NCI-H69 (cell line): ENCODE measurements at places on chromosomes 4 and X.

GRCh38 chr4:176156656-176157055 lies 38.7 kb downstream of the SPATA4 start:
- DNase-seq: no peak

DNA sequence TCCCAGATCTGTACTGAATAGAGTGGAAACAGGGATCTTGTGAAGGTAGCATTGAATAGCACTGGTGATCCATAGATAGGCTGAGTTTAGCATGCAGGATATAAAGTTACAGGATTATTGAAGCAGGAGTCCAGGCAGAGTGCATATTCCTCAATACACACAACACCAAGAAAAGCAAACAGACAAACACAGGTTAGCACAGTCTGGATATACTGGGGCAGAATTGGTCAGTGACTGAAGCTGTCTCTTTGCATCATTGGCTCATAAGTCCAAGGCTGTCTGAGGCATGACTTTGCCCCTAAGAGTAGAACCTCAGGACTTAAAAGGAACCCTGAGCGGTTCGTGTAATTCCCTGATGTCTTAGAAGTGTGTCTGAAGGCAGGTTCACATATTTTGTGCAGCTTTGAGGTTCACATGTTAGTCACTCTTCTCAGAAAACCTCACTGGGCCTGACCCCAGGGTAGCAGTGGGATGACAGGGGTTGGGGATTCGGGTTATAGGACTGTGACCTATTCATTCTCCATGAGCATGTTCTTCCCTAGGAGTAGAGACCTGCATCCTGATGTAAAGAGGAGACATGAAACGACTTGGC lies 134.6 kb downstream of the AASDH start:
- no peak for DNase-seq

- no peak for DNase-seq
Observed at GRCh38 chr4:95644417-95644816, 95.6 kb upstream of the UNC5C start.

DNA sequence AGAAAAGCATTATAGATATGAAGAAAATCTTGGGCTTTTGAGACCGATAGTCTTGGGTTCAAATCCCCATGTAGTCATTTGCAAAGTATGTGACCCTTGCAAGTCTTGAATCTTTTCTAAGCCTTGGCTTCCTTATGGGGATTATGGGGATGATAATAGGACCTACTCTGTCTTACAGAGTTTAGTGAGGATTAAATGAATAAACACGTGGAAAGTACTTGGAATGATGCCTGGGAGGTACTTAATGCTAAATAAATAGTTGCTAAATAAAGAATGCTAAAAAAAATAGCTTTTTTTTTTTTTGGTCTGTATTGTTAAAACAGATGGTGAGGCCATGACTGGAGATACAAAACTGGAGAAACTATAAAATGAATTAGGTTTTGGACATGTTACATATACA lies 292.7 kb downstream of the GPAT3 start:
- no peak for DNase-seq

- DNase-seq: peak; percentile 95
Observed at GRCh38 chr4:173252024-173252935, 81.9 kb downstream of the HMGB2 start.

DNA sequence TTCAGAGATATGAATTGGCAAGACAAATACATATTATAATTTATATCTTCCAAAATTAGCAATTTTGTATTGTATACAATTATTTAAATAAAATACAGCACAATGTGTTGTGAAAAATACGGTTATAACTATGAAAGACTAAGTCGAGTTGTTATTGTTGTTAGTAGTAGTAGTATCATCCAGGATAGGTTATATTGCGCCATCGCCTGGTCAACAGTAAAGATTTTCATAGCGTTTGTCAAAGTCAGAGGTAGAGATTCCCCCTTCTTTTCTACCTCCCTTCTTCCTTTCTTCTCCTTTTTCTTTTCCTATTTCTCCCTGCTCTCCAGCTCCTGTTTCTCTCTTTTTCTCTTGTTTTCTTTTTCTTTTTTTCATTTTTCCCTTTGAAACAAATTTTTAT lies 499.1 kb upstream of the EPHA5 start:
- DNase-seq: peak; percentile 36

DNA sequence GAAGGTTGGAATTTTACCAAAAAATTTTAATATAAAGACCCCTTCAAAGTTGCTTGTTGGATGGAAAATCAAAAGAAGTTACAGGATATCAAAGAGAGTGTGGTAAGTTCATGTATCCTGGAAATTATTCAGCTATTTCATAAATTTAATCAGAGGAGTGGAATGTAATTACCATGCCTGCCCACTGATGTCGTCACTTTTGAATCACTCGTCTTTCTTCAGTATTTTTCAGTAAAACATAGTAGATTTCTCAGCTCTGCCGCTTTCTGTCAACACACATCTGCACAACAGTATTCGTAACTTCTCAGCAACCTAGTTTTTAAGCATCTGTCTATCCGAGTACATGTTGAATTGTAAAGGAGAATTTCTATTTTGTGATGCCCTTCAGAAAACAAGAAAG lies 2163.0 kb upstream of the AGA start:
- DNase-seq: no peak

GRCh38 chr4:186762361-186762760 lies 38.7 kb upstream of the FAT1 start:
- no peak for DNase-seq

- peak; percentile 80 for DNase-seq
Observed at GRCh38 chr4:157389741-157390140, 169.2 kb downstream of the GRIA2 start.

DNA sequence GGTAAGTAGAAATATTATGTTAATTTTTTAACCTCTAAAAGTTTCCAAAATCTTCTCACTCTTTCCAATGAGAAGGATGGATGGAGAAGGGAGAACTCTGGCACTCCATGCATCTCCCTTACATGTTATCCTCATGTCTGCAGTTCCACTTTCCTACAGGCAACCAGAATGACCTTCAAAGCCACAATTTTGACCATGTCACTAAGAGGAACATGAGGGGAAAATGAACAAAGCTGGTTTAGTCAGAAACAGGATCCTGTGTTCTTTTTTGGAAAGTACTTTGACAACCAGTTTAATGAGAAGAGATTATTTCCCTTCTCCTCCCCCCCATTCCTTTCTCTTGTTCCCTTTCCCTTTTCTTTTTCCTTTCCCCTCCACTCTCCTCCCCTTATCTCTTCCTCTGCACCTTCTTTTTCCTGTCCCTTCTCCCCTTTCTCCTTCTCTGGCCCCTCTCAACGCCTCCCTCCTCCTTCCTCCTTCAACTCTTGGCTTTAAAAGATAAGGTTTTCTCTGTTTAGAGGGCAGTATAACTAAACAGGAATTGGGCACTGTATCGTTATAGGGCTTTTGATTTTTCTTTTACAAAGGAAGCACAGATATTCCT lies 42.5 kb downstream of the DTHD1 start:
- DNase-seq: no peak

DNA sequence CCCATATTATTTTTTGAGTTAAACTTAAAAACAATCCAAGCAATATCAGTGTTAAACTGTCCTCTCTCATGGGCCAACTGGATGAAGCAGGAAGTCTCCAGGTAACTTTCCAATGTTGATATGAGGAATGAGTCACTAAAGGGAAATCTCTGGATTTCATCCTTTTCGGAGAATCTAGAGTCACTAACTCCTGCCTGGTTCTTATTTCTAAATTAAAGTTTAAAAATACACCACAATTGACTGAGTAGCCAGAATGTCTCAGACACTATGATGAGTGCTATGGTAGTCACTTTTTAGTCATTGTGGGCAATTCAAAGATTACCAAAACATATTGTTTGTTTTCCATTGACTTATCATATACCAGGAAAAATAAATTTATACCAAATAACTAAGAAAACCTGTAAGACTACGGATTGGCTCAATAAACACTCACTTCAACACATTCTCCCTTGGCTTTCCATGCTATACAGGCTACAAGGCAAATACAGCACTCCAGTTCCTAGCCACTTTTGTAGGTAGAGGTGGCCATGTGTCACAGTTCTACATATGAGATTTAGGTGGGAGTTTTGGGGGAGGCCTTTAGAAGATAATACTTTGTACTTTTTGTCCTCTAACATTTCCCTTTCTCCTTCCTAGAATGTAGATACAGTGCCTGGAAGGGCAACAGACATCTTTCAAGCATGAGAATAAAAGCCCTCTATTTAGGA lies 8.6 kb downstream of the SLC9B2 start:
- DNase-seq: no peak

DNA sequence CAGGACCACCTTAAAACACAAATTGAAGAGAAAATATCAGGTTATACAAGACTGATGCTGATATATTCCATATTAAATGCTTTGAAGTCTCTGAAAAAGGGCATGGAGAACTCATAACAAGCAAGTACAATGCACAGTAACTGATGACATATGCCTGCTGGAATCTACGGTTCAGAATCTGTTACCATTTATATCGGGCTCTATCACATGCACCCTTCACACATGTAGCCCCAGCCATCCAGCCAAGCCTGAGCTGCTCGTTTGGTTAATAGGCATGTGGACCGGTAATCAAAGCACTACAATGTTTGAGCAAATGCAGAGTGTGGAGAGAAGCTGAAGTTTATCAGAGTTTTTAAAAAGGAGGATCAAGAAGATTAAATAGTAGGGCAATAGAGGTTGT lies 11.8 kb downstream of the COMMD8 start:
- no peak for DNase-seq

- DNase-seq: no peak
Observed at GRCh38 chr4:112329672-112330375, 32.7 kb downstream of the ALPK1 start.

GRCh38 chr4:98423009-98423408 lies 161.8 kb downstream of the RAP1GDS1 start:
- no peak for DNase-seq

DNA sequence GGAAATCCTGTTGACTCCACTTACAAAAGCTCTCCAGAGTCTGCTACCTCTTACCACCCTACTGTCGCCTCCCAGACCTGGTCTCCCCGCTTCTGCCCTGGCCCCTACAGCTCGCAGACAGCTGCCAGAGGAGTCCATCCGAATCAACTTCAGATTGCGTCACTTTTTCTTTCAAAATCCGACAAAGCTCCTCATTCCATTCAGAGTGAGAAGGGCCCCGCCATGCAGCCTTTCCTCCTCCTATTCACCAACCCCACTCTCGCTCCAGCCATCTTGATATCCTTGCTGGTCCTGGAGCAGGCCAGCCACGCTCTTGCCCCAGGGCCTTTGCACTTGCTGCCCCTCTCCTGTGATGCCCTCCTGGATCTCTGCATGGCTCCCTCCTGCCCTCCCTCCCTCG lies 5.2 kb upstream of the OPN1LW start:
- DNase-seq: no peak

DNA sequence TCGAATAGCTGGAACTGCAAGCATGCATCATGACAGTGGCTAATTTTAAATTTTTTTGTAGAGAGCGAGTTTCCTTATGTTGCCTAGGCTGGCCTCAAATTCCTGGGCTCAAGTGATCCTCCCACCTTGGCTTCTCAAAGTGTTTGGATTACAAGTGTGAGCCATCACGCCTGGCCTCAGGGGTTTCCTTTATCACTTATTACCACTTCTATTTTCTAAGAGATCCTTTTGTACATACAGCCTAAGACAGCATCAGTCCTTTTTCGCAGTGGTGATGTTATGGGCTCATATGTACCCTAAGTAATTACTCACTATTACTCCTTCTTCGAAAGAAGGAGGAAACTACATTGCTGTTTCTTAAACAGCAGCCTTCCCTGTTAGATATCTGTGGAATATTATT lies 54.1 kb upstream of the CDKN2AIP start:
- no peak for DNase-seq

GRCh38 chrX:147912093-147912801 lies 528 bp downstream of the FMR1 start:
- peak; percentile 69 for DNase-seq

- no peak for DNase-seq
Observed at GRCh38 chrX:143002206-143002605, 23.5 kb upstream of the SPANXN4 start.

GRCh38 chr4:7193030-7193958 lies 956 bp downstream of the SORCS2 start:
- DNase-seq: peak; percentile 62

DNA sequence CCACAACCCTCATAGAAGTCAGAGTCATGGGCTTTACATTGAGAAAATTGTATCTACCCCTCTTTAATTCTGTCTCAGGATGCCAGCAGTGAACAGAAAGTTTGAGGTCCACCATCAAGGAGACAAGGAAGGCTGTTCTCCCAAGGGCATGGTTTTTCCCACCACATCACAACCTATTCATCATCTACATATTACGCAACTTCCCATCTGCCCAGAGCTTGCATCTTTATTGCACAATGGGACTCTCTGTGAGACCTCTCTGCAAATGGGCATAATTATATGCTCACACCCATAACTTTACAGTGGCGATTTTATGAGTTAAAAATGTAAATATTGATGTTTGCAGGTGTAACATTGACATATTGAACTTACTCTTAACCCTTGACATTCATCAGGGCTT lies 38.9 kb downstream of the PAGE2 start:
- peak; percentile 62 for DNase-seq

DNA sequence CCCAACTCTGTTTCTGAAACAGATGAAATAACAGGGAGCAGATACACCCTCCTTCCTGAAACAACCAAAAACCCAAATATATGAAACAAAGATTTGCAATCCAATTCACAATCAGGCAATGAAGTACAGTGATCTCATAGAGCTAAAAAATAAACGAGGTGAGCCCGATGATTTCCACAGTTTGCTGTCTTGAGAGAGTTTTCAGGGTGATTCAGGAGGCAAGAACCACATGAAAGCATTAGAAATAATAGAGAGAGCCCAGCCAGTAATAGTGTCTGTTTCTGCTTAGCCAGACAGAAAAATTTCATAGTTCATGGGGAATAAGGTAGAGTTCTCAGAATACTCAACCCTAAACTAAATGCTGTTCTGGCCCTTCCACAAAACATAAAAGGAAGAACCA lies 296.2 kb downstream of the PDHA2 start:
- no peak for DNase-seq

GRCh38 chrX:78321809-78322208 lies 5.6 kb downstream of the CYSLTR1 start:
- no peak for DNase-seq

GRCh38 chrX:102995316-102995715 lies 58.2 kb downstream of the RAB40AL start:
- no peak for DNase-seq

DNA sequence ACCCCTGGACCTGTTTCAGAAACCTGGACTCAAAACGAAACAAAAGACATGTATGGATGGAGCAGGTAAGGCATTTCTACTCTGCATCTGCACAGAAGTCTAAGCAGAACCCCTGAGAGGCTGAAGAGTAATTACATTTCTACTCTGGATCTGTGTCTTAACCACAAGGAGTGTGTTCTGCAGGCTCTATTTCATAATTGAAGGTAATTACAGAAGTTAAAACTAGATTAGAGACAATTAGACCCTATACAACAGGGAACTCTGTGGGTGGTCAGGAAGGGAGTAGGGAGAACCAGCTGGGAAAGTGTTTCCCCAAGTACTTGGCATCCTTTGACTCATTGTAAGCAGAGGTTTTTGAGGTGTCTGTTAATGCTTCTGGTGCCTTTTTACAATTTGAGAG lies 69.8 kb downstream of the IGSF1 start:
- peak; percentile 85 for DNase-seq

DNA sequence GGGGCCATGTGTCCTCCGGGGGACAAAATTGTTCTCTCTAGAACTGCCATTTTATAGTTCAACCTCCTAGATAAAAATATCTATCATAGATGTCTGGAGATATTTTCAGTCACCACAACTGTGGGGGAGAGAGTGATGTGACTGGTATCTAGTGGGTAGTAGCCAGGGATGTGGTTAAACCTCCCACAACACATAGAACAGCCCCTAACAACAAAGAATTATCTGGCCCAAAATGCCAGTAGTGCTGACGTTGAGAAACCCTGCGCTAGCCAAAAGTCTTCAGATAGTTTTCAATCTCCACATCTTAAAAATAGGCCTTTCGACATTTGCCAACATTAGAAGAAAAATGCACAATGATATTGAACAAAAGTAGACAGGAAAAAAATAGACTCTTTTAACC lies 19.0 kb upstream of the SUPT20HL2 start:
- DNase-seq: no peak
